ENCODE measurements at places on chromosomes 2 and 18.

DNA sequence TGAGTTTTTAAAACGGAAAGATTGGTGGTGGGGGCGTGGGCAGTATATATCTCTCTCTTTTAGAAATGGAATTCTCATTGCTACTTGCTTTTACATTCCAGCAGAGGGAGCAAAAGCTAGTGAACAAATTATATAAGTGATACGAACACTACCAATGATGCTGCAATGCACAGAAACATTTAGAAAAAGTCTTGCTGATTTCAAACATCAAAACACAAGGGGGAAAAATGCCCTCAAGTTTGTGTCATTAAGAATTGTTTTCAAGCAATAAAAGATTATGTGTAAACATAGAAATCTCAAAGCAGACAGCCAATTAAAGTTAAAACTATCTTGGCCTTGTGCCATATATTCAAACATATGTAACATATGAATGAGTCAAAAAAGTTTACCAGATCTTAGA is 296.3 kb upstream of the KCNJ3 start:
- DNase-seq, result no peak

- peak; percentile 5 for DNase-seq
These were observed 979 bp downstream of the LONRF2 start for GRCh38 chr2:100321179-100321865.

GRCh38 chr18:62723666-62724281 is 8.4 kb downstream of the PHLPP1 start:
- no peak for DNase-seq

DNA sequence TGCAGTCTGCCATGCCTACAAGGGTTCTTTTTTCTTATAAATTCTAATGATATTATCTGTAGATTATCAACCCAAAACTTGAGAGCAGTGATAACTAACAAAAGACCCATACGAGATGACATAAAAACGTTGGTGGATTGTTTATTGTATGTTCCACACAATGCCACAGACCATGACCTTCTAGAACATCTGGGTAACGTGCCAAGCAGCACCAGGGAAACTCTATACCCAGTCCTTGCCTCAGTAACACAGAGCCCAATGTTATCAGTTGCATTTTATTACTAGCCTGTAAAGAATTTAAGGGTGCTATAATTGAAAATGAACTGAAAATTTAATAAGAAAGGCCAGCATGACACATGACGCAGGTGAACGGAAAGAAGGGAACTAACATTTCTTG is 99.1 kb upstream of the UGP2 start:
- no peak for DNase-seq

DNA sequence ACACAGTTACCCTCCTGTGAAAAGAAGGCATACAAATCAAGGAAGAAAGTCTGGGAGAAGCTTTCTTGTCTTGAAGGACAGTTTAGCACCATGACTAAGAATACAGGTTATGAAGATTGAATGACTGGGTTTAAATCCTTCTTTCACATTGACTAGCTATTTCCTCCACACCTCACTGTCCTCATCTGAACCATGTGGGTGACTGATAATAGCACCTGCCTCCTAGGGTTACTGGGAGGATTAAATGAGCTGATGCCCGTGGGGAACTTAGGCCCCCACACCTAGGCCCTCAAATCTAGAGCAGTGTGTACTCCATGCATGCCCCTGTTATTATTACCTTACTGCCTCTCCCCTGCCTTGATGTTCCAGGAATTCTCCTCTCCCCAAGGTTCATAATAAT is 202.9 kb downstream of the FBXO15 start:
- no peak for DNase-seq

DNA sequence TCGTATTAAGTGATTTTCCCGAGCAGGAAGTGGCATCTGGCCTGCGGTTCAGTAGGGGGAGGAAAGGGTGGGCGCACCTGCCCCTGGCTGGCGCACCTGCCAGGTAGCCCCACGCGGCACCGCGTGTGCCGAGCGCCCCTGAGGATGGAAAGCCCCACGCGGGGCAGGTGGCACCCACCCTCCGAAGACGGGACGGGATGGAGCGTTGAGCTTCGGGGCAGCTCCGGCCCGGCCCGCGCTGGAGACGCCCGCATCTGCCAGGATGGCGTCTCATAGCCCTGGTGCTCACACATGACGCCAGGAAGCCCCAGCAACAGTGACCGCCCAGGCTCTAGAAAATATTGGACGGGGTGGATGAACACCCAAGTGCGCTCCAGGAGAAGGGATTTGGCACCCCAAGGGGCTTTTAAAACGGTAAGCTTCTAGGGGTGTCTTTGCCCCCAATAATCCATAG is 2.5 kb upstream of the NFATC1 start:
- no peak for DNase-seq

- DNase-seq, result no peak
These were observed 691.6 kb upstream of the HS6ST1 start for GRCh38 chr2:129010262-129010661.

DNA sequence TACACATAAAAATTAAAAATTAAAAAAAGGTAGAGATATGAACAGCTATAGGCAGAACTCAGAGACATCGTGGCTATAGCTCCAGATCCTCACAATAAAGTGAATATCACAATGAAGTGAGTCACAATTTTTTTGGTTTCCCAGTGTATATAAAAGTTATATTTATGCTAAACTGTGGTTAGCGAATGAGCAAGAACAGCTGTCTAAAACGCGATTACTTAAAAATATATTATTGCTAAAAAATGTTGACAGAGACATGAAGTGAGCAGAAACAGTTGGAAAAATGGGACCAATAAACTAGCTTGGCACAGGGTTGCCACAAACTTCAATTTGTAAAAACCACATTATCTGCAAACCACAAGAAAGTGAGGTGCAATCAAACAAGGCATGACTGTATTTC is 551.7 kb upstream of the NETO1 start:
- DNase-seq, result no peak

GRCh38 chr2:141517852-141518421 is 612.9 kb downstream of the LRP1B start:
- DNase-seq, result no peak

GRCh38 chr2:104249629-104250028 is 604.3 kb upstream of the POU3F3 start:
- no peak for DNase-seq

DNA sequence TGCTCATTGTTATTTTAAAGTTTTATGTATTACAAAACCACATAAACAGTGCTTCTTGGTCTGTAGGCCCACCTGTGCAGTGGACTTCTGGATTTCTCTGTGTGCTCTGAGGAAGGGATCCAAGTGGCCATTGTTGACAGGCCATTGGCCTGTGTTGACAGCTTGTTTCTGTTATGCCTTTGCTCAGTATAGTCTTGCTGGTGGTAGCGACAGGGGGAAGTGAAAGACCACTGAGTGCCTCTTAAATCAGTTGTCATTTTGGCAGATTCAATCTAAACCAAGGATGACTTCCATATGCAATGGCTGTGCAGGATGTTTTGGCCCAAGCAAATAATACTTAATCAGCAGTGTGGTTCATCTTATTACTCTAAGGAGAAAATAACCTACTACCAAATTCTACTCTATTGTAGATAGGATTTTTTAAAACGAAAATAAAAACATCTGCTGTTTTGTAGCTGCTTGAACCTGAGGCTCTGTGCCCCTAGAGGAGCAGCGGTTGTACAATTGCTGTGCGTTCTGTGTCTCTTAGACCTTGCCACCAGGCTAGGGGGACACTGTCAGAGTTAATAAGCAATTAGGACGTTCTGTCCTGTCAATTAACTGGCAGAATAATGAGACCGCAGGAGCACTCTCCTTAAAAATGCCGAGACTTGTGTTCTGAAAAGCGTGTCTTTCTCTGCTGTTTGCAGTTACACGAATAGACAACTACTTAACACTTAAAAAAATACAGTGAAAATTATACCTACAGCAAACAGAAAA is 108.2 kb downstream of the RHBDD1 start:
- DNase-seq, result no peak

GRCh38 chr2:189298481-189298880 is 118.9 kb upstream of the COL5A2 start:
- DNase-seq, result no peak

DNA sequence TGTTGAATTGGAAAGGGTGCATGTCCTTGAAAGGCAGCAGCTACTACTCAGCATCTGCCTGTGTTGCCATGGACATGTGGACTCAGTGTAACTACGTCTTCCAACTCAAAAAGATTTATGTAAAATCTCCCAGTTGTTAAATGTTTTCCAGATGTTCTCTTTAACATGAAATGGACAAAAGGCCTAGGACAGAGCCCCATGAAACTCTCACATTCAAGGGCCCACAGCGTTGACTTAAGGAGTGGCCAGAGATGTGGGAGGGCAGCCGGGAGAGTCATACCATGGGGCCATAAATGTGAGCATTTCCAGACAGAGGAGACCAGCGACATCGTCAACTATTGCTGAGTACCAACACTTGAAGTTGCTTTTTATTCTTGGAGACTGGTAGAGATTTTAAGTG is 9.9 kb downstream of the SLC3A1 start:
- DNase-seq, result no peak

DNA sequence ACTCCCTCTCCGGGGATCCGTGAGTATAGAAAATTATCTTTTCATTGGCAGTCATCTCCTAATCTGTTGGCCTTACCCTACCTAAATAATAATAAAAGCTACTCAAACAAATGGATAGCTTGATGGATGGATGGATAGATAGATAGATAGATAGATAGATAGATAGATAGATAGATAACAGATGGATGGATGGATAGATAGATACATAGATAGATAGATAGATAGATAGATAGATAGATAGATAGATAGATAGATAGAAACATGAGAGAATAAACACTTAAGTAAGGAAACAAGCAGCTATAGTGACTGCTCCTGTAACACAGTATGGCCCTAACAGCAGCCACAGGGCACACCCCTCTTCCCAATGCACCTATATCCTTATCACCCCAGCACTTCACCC is 35.1 kb downstream of the MRPL30 start:
- DNase-seq, result no peak

DNA sequence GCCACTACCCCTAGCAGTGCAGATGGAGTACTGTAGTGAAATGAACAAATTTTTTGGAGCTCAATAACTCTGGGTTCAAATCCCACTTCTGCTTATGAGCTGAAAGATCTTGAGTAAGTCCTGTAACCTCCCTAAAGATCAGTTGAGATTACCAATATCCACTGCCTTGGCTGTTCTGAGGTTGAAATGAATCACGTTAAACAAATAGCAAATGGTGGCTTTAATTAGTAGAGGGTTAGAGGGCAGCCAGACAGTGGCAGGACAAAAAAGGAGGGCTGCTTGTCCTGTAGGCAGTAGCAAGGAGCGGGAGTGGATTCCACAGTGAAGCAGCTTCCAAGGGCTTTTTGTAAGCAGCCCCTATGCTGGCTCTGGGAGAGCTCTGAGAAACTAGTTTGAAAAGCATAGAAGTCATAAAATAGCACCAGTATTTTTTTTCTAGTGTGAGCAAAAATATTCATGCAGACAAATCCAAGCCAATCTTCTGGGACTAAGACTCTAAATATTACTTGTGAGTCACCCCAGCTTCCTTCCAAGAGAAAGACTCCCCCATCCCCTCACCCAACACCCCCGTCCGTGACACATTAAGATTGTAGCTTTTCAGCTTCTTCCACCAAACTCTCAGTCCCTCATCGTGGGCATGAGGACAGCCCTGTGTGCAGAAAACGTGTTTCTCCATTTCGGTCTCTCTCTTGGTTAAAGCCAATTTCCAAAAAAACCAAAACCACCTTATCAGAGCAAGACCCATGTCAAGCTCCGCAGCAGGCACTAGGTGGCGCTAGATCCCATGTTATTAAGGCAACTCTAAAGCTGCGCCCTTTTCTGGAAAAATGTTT is 123.5 kb upstream of the LGALSL start:
- DNase-seq, result peak; percentile 70

DNA sequence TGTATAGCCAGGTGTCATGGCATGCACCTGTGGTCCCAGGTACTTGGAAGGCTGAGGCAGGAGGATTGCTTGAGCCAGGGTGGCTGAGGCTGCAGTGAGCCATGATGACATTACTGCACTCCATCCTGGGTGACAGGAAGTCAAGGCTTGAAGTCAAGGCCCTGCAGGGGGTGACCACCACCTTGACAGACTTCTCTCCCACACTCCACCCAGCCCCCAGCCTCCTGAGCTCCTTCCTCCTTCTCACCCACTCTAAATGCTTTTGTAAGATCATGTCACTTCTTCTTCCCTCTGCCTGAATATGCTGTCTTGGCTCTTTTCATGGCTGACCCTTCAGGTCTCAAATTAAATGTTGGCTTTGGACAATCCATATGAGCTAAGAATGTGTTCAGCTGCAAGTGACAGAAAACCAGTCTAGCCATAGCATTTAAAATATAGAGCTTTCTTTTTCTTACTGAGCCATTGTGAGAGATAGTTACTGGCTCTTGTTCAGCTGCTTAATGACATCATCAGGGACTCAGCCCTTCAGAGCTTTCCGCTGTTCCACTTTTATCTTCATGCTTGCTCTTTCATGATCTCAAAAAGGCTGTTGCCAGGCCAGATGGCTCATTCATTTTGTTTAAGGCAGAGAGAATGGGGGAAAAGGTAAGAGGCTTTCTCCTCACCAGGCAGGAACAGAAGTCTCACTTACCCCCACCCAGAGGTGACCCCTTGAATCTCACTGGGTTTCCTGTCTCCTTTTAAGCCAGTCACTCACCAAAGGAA is 36.7 kb upstream of the TTC39C start:
- no peak for DNase-seq

DNA sequence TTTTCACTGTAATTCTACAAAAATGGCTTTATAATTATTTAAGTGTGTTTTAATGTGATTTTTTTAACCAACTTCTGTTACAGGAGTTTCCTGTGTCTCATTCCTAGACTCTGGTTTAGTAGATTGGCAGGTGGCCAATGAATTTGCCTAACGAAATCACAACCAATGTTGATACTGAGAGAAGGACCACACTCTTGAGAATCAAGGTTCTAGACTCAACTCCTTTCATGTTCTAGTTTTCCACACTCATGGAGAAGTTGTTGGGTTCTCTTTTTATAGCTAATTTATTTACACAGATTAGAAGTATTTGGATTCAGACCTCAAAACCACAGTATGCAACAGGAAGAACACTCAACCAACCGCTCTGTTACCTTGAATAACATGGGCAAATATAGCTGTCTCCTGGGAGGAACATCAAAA is 22.6 kb upstream of the USP34 start:
- no peak for DNase-seq

DNA sequence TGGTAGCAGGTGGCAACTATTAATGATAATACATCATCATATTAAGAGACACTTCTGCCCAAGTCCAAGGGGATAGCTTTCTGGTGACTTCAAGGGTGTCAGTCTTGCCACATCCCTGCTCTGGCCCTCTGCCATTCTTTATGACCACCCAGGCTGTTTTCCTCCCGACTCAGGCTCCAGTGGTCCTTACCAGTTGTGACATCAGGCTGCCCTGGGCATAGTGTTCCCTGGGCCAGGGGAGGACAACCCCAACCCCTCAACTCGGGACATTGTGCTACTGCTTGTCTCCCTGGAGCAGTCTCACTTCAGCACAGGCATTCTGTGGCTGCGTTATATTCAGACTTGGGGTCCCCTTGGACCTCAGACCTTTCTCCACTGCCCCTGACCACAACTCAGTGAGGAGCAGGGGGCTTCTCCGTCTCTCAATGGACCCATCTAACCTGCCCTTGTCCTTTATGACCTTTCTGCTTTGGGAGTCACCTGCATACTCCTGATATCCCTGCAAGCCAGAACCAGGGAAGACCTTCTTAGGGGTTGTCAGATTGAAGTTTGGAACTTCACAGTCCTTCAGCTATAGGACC is 12.8 kb downstream of the DNAJB2 start:
- no peak for DNase-seq

GRCh38 chr2:112523291-112523777 is 18.9 kb upstream of the POLR1B start:
- no peak for DNase-seq
